Upper lobe of right lung (tissue), 1 donor: ENCODE measurements at places on chromosomes 2 and 18.

- DNase-seq, result no peak
Measured at GRCh38 chr2:18009891-18010290, 131.4 kb downstream of the KCNS3 start.

DNA sequence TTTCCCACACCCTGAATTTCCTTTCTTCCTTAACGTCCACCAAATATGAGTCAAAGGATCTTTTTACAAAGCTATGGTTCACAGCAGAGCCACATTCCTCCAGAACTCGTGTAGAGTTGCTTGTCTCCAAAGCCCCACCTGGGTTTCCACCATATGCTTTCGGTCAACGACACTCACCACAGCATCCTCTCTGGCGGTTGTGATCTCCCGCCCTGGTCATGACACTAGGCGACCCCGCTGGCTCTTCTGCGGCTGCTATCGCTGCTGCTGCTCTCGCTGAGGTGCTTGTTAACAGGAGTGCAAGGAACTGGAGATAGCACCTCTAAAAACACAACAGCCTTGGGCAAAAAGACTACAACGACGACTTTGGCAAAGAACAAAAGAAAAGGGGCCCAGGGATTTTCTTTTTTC is 340 bp downstream of the SLC40A1 start:
- peak; percentile 66 for DNase-seq

GRCh38 chr2:233546101-233546500 is 20.5 kb downstream of the USP40 start:
- DNase-seq, result no peak

GRCh38 chr2:88857951-88858411 is 166.5 kb downstream of the RPIA start:
- no peak for DNase-seq

GRCh38 chr18:48292782-48293424 is 116.3 kb downstream of the ZBTB7C start:
- no peak for DNase-seq

DNA sequence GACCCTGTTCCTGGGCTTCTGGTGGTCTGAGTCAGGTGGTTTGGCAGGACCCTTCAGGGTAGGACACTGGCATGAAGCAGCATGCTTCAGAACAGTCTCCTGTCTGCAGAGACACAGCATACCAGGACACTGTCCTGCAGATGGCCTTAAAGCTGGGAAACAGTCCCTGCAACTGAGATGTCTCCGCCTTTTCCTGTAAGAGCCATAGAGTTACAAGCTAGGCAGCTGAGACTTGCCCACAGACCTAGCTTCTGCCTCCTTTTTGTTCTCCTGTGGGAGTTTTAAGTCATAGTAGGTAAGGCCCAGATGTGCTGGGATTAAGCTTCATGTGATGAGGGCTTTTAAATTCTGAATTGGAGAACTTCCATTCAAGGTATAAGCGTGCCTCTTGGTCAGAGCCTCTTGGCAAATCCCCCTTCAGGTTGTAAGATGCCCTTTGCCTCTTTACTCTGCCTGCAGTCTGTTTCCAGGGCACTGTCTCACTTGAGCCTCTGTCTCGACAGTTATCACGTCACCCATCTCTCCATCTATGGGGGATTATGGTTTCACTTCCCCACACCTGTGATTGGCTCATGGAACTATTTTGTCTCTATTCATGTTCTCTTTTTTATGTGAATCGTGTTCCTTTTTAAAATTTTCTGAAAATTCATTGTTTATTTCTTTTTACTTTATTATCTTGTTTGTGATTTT is 51.8 kb downstream of the COA5 start:
- no peak for DNase-seq

DNA sequence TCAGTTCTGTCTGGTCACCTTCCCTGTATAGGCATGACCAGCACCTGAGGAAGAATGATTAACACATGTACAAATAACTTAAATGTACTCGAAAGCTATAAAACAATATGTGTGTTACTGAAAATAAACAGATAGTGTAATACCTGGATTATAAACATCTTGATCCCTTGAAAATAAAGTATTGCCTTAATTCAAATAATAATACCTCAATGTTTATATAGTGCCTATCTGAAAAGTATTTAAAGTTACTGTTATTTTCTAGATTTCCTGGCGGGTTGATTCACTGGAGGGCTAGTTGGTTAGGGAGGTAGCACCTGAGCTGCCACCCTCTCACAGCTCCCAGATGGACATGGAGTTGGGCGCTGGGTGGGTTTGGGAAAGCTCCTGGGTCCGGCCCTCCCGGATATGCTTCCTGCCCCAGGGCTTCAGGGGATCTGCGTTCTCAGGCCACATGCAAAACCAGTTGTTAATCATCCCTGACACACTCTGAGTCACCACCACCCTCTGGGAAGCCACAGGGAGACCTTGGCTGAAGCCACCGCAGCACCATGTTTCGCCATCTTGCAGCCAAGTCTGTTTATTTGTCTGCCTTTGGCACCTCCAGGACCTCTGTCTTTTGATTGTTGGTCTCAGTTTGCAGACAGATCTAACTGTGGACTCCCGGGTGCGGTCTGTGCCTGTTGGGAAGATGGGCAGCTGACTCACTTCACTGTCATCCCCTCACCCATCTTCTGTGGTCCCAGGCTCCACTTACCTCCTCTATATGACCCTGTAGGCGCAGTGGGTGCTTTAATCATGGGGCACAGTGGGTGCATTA is 35.3 kb downstream of the RAB31 start:
- no peak for DNase-seq

- peak; percentile 19 for DNase-seq
Measured at GRCh38 chr2:26647981-26648380, 6.8 kb upstream of the CIB4 start.

DNA sequence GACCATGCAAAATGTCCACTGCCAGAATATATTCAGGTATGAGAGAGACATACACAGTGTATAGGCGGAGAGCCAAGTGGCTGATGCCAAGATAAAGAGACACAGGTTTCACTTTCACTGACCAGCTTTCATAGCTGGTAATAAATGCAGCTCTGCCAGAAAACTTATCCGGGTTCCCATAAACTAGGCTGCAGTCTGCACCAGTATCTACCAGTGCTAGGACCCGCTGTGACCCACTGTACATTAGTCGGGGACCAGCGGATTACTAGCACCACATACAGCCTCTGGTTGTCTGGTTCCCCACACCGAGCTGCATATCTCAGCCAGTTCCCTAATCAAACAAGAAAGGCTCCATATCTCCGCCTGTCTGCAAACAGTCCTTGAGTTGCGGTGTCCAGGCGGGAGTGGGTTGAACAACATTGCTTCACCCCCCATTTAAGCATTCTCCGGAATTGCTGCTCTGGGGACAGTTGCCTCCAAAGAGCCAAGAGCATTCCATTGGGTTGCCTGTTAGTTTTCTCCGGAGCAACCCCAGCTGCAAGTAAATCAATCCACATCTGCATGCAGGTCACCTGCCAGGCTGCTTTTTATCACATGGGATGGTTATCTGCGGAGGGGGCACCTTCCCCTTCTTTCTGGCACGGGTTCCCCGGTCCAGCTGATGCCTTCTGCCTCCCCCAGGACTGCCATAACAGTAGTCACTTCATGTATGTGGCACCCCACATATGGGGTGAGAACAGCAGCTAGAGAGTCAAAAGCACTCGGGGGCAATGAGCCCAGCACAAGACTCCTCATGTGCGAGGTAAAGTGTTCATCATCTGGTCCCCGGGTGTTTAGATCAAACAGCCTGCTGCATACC is 18.0 kb upstream of the KLHL23 start:
- DNase-seq, result no peak

- peak; percentile 83 for DNase-seq
Measured at GRCh38 chr2:240143801-240144648, 3.6 kb upstream of the OTOS start.

GRCh38 chr18:69397096-69397495 is 3.6 kb upstream of the DOK6 start:
- no peak for DNase-seq

GRCh38 chr2:5562426-5562825 is 129.8 kb upstream of the SOX11 start:
- DNase-seq, result no peak

DNA sequence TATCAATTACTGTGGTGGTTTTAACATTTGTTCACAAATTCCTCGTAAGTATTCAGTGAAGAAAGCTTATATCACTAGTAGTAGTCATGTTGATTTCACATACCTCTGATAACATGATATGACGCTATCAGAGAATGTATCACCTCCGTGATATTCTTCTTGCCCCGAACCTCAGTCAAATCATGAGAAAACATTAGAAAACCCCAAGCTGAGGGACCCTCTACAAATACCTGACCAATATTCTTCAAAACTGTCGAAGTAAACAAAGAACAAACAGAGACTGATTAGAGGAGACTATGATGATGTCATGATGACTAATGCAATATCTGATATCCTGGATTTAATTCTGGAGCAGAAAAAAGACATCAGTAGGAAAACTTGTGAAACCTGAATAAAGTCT is 85.6 kb upstream of the SPOPL start:
- DNase-seq, result no peak

- no peak for DNase-seq
Measured at GRCh38 chr2:120279708-120280107, 27.1 kb downstream of the RALB start.

DNA sequence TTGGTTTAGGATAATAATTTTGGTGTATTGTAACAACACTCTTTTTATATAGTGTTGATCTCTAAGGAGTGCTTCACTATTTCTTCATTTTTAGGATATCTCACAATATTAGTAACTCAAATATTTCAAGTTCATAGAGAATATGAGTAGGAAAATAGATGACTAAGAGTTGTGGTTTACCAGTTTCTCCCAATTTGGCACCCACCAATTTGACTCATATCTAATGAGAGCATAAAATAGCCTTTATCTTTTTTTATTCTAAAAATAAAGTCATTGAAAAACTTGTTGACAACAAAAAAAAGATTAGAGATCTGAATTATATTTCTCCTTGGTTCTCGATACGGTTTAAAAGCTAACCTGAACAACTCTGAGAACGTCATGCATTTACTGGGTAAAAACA is 204.0 kb downstream of the PARD3B start:
- DNase-seq, result no peak

- no peak for DNase-seq
Measured at GRCh38 chr18:49656073-49656692, 94.3 kb downstream of the LIPG start.

DNA sequence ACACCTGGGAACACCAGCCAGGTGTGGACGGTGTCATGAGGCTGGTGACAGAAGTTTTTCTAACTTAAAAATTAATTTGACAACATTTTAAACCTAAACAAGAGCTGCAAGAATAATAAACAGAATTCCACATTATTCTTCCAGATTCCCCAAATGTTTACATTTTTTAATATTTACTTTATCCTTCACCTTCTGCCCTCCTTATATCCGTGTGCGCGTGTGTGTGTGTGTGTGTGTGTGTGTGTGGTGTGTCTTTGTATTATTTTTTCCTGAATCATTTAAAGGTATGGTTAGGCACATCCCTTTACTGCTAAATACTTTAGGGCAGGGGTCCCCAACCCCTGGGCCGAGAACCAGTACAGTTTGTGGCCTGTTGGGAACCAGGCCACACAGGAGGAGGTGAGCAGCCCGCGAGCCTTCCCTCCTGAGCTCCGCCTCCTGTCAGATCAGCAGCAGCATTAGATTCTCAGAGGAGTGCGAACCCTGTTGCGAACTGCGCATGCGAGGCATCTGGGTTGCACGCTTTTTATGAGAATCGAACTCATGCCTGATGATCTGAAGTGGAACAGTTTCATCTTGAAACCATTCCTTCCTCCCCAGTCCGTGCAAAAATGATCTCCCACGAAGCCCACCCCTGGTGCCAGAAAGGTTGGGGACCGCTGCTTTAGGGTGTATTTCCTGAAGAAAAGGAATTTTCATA is 16.4 kb upstream of the IL1R2 start:
- DNase-seq, result no peak

- DNase-seq, result no peak
Measured at GRCh38 chr2:38700113-38700785, 34.3 kb downstream of the GALM start.

DNA sequence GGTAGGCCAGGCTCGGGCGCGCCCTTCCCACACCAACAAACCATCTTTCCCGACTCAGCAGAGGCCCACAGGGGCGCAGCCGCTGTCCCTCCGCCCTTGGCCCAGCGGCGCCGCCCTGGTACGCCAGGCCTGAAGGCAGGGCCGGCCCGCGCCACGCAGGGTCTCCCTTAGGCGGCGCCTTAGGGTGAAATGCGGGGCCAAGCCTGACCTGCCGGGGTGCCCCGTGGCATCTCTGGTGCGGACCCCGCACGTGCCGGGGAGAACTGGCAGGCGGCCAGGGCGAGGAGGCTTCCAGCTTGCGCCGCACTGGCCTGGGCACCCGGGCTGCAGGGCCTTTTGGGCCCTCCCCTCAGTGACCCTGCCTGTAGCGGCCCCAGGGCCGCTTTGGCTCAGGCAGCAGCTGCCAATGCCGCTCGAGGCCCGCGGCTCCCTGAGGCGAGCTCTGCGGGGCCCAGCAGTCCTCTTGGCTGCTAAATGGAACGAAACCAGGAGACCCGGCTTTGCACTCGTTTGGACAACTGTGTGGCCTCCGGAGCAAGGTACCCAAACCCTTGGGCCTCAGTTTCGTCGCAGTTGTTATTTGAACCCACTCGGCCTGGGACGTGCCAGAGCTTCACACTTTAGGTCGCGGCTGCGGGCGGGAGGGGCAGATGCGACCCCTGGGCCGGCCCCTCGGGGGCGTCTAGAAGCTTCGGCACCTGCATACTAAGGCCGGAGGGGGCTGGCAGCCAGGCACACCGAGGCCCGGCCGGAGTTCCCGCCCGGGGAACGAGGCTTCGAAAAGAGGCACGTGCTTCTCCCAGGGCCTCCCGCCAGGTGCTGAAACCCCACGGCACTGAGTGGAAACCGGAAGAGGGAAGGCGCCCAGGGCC is 8.5 kb downstream of the OTX1 start:
- DNase-seq, result no peak

GRCh38 chr2:196252408-196253115 is 81.2 kb upstream of the STK17B start:
- no peak for DNase-seq

DNA sequence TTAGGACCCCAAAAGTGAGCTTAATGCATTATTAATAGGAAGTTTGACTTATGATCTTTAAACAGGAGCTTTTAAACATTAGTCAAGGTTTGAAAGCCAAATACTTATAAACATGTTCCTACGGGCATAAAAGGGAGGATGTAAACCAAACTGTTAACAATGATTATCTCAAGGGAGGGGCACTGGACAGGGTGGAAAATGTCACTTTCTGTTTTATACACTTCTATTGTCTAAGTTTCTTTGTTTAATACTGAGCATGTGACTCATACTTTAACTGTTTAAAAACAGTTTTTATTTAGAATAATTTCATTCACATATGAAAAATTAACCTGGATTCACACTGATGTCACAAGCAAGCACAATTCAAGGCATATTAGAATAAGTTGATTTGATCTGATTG is 18.3 kb upstream of the ITGA6 start:
- DNase-seq, result no peak

GRCh38 chr2:99572373-99573164 is 82.8 kb upstream of the REV1 start:
- no peak for DNase-seq

GRCh38 chr2:222738809-222739208 is 67.4 kb downstream of the MOGAT1 start:
- no peak for DNase-seq

DNA sequence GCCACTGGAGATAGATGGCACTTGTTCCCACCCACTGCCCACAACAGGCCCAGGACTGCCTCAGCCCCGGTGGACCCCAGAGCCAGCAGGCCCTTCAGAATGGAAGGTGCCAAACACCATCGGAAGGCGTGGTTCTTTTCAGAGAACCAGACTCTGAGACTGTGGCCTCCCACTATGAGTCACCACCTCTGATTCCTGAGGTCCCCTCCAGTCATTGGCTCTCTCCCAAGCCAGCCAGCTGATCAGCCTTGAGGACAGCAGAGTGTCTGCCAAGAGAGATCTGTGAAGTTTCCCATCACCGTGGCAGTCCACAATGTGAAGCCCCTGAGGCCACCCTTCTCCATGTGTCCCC is 10.4 kb upstream of the MAP3K2 start:
- peak; percentile 81 for DNase-seq

GRCh38 chr18:50446629-50447028 is 71.8 kb downstream of the SKA1 start:
- DNase-seq, result no peak
